ENCODE measurements at places on chromosomes 3 and 15.
A peak's percentile ranks its signal among the peaks of the same experiment; 100 is the strongest.

DNA sequence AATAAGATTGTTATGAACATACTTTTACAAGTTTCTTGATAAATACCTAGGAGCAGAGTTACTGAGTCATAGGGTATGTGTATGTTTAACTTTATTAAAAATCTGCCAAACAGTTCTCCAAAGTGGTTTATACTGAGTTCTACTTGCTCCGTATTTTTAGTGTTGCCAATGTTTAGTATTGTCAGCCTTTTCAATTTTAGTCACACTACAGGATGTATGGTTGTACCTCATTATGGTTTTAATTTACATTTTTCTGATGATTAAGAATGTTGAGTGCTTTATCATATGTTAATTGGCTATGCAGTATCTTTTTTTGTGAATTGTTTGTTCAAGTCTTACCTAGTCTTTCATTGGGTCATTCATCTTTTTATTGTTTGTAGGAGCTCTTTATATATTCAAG is 4.3 kb downstream of the TMOD3 start:
- no peak for DNase-seq

- no peak for DNase-seq
These were observed 120.3 kb downstream of the LRRK1 start for GRCh38 chr15:101039461-101039860.

GRCh38 chr15:41855261-41855961 is 16.8 kb downstream of the PLA2G4B start:
- DNase-seq: no peak

DNA sequence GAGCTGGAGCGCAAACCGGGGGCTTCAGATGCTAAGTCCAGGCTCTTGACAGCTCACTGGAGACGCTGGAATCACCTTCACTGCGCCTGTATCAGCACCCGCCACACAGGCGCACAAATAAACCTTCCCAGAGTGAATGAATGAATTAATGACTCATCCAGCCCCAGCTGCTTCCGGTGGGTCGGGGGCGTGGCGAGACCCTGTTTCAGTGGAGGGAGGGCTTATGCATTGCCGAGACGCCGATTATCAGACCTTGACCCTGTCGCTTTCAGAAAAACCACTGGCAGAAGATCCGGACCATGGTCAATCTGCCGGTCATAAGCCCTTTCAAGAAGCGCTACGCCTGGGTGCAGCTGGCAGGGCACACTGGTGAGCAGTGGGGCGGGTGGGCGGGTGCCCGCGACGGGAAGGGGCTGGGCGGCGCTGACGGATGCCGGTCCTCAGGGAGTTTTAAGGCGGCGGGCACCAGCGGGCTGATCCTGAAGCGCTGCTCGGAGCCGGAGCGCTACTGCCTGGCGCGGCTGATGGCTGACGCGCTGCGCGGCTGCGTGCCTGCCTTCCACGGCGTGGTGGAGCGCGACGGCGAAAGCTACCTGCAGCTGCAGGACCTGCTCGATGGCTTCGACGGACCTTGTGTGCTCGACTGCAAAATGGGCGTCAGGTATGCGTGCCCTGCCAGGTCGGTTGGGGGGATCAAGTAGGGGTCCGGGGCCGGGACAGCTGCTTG is 7.7 kb downstream of the ITPKA start:
- peak; percentile 61 for DNase-seq

All from AG20443 (cell line).